B cell (primary cell): ENCODE measurements at places on chromosomes 6 and 20.

DNA sequence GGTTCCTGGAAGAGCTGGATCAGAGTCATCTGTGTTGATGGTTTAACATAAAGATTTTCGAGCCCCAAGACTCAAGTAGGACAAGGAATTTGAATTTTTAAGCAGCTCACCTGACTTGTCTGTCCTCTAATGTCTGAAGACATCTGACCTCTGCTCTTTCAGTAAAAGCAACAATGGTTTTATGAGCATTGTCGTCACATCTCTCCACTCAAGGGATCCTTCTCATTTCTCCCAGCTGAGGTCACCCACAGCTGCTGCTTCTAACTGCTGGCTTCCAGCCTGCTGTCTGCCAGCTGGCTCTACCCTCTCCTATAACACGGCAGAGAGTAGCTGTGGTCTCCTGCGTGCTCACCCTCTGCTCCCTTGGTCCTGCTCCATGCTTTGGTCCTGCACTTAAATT lies 24.7 kb upstream of the HDAC2 start:
- H3K4me1 ChIP-seq, result no peaks in the 10 kb centered on the region
- no peaks in the 10 kb centered on the region for H3K36me3 ChIP-seq
- H3K27ac ChIP-seq, result no peak overlapping the region
- no peaks in the 10 kb centered on the region for H3K27me3 ChIP-seq
- DNase-seq, result no peak
- no peak overlapping the region for H3K4me3 ChIP-seq

- H3K4me3 ChIP-seq, result no peak overlapping the region
- H3K4me1 ChIP-seq, result no peaks in the 10 kb centered on the region
- no peak overlapping the region for H3K27ac ChIP-seq
- DNase-seq, result no peak
These were observed 11.8 kb upstream of the SNPH start for GRCh38 chr20:1254254-1254653.

DNA sequence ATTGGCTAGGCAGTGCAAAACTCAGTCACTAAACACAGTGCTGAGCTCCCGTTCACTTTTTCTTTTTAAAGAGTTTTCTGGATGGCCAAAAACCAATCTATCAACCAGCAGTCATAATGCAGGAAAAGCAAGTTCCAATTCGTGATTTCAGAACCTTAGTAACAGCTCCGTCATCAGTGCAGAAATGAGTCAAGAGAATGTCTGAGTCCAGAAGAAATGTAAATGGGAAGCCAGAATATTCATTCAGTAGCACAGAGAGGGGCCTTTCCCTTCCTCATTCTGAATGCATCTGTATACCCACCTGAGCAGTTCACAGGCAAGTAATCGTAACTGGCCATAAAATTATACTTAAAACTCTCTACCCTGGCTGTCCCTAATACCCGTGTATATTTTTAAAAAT lies 20.4 kb downstream of the HUS1B start:
- peaks cover 20% of the 10 kb centered on the region for H3K36me3 ChIP-seq
- no peak overlapping the region for H3K27ac ChIP-seq
- no peaks in the 10 kb centered on the region for H3K4me1 ChIP-seq
- DNase-seq, result no peak
- no peaks in the 10 kb centered on the region for H3K27me3 ChIP-seq
- no peak overlapping the region for H3K4me3 ChIP-seq

DNA sequence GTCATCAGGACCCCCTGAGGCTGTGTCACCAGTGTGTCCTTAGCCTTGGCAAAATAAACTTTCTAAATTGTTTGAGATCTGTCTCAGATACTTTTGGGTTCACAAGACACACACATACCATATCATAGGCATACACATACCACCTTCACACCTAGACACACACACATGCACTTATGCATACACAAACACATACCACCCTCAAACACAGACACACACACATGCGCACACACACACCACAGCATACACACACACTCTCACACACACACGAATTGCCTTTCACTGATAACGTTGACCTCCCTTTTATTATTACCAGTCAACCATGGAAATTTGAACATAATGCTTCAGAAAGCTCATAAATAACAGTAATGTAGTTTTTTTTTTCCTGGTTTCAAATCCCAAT lies 108.6 kb upstream of the MYLIP start:
- no peak overlapping the region for H3K27ac ChIP-seq
- H3K4me3 ChIP-seq, result no peak overlapping the region
- no peaks in the 10 kb centered on the region for H3K36me3 ChIP-seq
- no peaks in the 10 kb centered on the region for H3K4me1 ChIP-seq
- no peaks in the 10 kb centered on the region for H3K27me3 ChIP-seq

- peak overlapping the region; percentile 69 for H3K4me3 ChIP-seq
- peak overlapping the region; percentile 85 for H3K27ac ChIP-seq
- H3K4me1 ChIP-seq, result peaks cover 41% of the 10 kb centered on the region
- no peaks in the 10 kb centered on the region for H3K27me3 ChIP-seq
- peak; percentile 60 for DNase-seq
- peaks cover 14% of the 10 kb centered on the region for H3K36me3 ChIP-seq
These were observed 999 bp upstream of the PIM1 start for GRCh38 chr6:37168811-37169495.

DNA sequence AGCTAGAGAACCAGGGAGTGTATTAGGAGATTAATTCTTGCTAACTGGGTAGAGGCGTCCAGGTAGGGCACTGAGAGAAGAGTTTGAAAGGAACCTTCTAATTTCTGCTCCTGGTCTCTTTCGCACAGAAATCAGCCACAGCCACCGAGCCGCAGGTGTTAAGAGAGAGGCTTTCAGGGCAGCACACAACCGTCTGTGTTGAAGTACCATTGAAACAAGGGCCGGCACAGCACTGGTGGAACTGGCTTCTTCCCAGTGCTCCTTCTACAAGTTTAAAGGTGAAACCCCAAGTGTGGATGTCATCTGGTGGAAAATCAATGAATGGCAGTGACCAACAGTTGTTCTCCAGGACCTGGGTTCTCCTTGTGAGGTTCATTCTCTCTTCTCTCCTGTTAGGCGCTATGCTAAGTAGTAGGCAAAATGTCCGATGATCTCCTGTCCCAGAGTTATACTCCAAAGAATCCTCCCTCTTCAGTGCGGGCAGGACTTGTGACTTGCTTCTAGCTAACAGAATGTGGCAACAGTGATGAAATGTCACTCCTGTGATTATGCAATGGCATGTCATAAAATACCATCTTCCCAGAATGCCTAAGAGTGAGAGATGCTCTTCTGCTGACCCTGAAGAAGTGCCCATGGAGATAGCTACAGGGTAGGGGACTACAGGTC lies 15.0 kb upstream of the RIN2 start:
- H3K4me1 ChIP-seq, result no peaks in the 10 kb centered on the region
- no peak for DNase-seq
- no peak overlapping the region for H3K27ac ChIP-seq
- H3K27me3 ChIP-seq, result peaks cover 4% of the 10 kb centered on the region

GRCh38 chr20:48478370-48478769 lies 349.4 kb downstream of the PREX1 start:
- no peaks in the 10 kb centered on the region for H3K36me3 ChIP-seq
- H3K4me3 ChIP-seq, result no peak overlapping the region
- peaks cover 13% of the 10 kb centered on the region for H3K27me3 ChIP-seq
- no peak overlapping the region for H3K27ac ChIP-seq
- H3K4me1 ChIP-seq, result no peaks in the 10 kb centered on the region

- no peak overlapping the region for H3K4me3 ChIP-seq
- H3K27ac ChIP-seq, result no peak overlapping the region
- no peaks in the 10 kb centered on the region for H3K4me1 ChIP-seq
- peaks cover 19% of the 10 kb centered on the region for H3K36me3 ChIP-seq
- no peak for DNase-seq
These were observed 39.5 kb downstream of the ASXL1 start for GRCh38 chr20:32397567-32398084.

- H3K27me3 ChIP-seq, result no peaks in the 10 kb centered on the region
- no peak for DNase-seq
- no peaks in the 10 kb centered on the region for H3K4me1 ChIP-seq
- no peak overlapping the region for H3K27ac ChIP-seq
These were observed 40.1 kb upstream of the NNAT start for GRCh38 chr20:37480919-37481318.

- H3K27ac ChIP-seq, result no peak overlapping the region
- H3K4me3 ChIP-seq, result no peak overlapping the region
- no peaks in the 10 kb centered on the region for H3K27me3 ChIP-seq
- H3K36me3 ChIP-seq, result no peaks in the 10 kb centered on the region
- DNase-seq, result no peak
- H3K4me1 ChIP-seq, result no peaks in the 10 kb centered on the region
These were observed 14.6 kb upstream of the MEI4 start for GRCh38 chr6:77638129-77638830.

GRCh38 chr6:56091159-56091869 lies 156.1 kb downstream of the COL21A1 start:
- no peak for DNase-seq
- H3K36me3 ChIP-seq, result no peaks in the 10 kb centered on the region
- no peak overlapping the region for H3K27ac ChIP-seq
- no peaks in the 10 kb centered on the region for H3K27me3 ChIP-seq
- H3K4me1 ChIP-seq, result no peaks in the 10 kb centered on the region
- no peak overlapping the region for H3K4me3 ChIP-seq

DNA sequence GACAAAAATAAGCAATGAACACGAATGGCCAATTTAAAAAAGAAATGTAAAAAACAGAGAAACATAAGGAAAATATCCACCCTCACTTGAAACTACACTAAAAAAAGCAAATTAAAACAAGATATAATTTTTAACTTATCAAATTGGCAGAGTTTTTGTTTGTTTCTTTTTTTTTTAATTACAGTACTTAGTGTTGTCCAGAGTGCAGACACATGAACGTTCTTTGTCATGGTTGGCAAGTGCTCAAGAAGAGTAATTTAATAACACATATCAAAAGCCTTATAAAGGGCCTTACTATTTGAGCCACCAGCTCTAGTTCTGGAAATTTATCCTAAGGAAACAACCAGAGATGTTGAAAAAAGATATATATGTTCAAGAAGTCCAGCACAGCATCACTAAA lies 142.3 kb downstream of the ATXN1 start:
- no peak overlapping the region for H3K27ac ChIP-seq
- H3K4me3 ChIP-seq, result no peak overlapping the region
- H3K36me3 ChIP-seq, result no peaks in the 10 kb centered on the region

DNA sequence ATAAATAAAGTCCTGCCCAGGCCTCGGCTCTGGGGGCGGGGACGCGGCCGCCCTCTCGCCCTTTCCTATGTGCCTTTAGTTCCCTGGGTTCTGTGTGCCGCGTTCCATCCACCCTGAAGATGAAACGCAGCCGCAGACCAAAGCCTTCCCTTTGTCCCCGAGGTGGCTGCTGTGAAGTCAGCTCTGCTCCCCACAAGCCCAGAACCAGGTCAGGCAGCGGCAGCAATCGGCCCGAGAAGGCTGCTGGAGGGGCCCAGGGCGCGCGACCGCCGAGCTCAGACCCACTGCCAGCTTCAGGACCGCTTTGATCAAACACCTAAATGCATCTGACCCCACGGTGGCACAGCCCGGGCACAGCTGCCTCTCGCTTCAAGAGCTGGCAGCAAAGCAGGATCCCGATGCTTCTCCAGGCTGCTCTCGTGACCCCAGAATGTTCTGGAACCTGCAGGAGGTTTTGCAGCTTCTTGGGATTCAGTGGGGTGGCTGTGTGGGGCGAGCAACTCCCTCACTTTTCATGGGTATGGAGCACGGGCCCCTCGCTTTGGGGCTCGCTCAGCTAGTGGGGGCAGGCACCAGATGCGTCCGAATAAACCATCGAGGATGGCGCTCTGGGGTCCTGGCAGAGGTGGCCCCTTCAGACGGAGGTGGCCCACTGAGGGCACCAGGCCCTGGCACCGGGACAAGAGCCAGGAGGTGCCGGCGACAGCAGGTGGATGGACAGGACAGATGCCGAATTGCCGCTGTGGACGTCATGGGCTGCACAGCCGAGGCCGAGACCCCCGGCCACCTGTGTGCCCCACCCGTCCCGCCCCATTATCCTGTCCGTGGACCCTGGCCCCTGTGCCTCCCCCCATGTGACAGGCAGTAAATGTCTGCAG lies 13.0 kb downstream of the CHRNA4 start:
- no peak overlapping the region for H3K27ac ChIP-seq
- H3K27me3 ChIP-seq, result no peaks in the 10 kb centered on the region
- H3K4me3 ChIP-seq, result no peak overlapping the region
- H3K4me1 ChIP-seq, result no peaks in the 10 kb centered on the region
- H3K36me3 ChIP-seq, result no peaks in the 10 kb centered on the region
- DNase-seq, result no peak

DNA sequence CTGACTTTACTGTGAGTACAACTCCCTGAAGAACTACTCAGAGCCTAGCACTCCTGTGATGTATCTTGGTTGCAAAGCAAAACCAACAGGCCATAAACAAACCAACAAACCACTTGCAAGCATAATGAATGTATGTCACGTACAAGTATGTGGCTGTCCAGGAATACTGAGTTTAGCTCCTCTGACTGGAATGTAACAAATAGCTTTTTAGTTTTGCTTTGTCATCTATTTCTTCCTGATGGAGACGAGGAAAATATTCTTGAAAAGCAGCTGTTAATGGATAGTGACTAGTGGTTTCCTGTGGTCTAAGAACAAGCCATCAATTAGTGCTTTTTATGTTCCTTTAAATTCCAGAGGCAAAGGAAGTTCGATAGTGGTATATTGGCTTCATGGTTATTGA lies 101.9 kb upstream of the LY86 start:
- no peak overlapping the region for H3K4me3 ChIP-seq
- H3K36me3 ChIP-seq, result peaks cover 3% of the 10 kb centered on the region
- H3K27me3 ChIP-seq, result no peaks in the 10 kb centered on the region
- H3K4me1 ChIP-seq, result no peaks in the 10 kb centered on the region
- H3K27ac ChIP-seq, result no peak overlapping the region

DNA sequence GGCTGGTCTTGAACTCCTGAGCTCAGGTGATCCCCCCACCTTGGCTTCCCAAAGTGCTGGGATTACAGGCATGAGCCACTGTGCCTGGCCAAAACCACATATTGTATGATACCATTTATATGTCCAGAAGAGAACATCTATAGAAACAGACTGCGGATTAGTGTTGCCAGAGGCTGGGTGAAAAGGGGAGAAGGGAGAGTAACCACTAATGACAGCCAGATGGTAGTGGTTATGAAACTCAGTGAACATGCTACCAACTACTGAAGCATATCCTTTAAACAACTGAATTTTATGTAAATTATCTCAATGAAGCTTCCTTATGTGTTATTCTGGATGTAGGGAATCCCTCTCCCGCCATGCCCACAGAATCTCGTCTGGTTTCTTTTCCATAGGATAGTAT lies 15.7 kb downstream of the SLC23A2 start:
- no peaks in the 10 kb centered on the region for H3K27me3 ChIP-seq
- peak; percentile 67 for DNase-seq
- no peaks in the 10 kb centered on the region for H3K36me3 ChIP-seq

- H3K36me3 ChIP-seq, result no peaks in the 10 kb centered on the region
- no peak overlapping the region for H3K4me3 ChIP-seq
- H3K27ac ChIP-seq, result no peak overlapping the region
These were observed 126.0 kb upstream of the PMEPA1 start for GRCh38 chr20:57835588-57836455.

- DNase-seq, result no peak
- H3K27me3 ChIP-seq, result no peaks in the 10 kb centered on the region
- H3K4me3 ChIP-seq, result no peak overlapping the region
- H3K4me1 ChIP-seq, result no peaks in the 10 kb centered on the region
- no peaks in the 10 kb centered on the region for H3K36me3 ChIP-seq
These were observed 324.7 kb upstream of the RUNX2 start for GRCh38 chr6:45003387-45003786.

- no peaks in the 10 kb centered on the region for H3K36me3 ChIP-seq
- no peak overlapping the region for H3K4me3 ChIP-seq
- DNase-seq, result peak; percentile 45
- H3K4me1 ChIP-seq, result peaks cover 59% of the 10 kb centered on the region
- H3K27me3 ChIP-seq, result no peaks in the 10 kb centered on the region
- H3K27ac ChIP-seq, result no peak overlapping the region
These were observed 7.9 kb upstream of the TAGAP start for GRCh38 chr6:159052720-159053119.
